Epithelial cell of proximal tubule (primary cell): ENCODE measurements at places on chromosomes 3 and 15.

DNA sequence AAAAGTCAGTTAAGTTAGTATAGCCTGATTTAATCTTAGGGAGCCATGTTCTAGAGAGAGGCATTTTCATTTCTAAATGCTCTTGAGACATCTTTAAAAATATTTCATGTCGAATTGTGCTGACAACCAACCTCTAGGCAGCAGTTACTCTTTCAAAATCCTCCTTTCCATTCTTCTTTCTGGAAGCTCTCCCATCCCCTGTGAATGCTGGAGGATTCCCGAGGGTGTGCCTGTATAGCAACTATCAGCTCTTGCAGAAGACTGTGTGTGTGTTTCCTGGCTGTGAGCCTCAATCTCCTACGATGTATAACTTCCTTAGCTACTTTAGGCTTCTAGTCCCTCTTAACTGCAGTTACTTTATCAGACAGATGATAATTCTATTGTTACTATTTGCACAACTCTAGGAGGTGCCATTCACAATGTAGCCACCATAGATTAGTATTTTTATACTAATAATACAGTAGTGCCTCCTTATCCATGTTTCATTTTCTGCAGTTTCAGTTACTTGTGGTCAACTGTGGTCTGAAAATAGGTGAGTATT, 250.3 kb downstream of the EDEM1 start:
- DNase-seq = no peak

DNA sequence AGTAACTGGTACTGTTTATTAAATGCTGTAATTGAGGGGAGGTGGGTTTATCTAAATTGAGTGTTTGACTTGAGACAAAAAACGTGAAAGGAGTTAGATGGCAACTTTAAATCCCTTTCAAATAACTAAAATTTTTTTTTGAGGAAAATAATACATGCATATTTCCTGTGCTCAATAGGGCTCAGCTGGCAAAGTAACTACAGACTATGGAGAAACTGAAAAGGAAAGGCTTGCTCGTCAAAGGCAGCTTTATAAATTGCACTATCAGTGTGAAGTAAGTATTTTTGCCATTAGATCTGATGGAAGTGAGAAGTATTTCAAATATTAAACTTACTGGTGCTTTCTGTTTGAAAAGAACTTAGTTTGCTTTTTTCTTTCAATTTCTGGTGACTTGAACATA, 72.2 kb downstream of the DZIP3 start:
- no peak for DNase-seq

DNA sequence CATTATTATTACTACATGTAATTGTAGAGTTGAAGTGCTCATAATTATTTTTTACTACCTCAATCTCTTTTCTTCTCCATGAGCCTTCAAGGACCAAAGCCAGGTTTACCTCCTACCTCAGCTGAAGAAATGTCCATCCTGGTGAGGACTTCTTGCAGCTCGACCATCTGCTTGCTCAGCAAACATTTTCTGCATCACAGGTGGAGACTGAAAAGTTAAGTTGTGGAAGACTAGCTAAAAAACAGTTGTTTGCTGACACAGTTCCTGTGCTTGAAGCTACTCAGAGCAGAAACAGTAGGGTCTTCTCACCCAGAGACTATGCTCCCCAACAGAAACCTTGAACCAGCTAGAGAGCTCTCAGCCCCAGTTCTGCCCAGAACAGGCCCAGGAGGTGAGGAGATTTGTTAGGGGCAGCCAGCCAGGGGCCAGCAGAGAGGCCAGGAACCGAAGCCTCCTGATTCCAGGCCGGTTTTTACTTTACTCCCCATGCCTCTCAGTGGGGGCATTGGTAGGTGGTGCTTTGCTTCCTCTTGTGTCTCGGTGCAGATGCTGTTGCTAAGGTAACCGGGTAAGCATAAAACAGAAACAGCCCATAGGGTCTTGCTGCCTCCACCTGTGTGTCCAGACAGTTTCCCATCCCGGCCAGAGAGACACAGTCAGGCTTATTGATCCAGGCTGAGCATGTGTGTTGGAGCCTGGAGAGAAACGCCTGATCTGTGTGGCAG, 54.9 kb downstream of the CCNL1 start:
- no peak for DNase-seq

- no peak for DNase-seq
Measured at GRCh38 chr3:33879540-33879939, 81.1 kb downstream of the PDCD6IP start.

GRCh38 chr3:58073301-58074108, 65.3 kb downstream of the FLNB start:
- no peak for DNase-seq

GRCh38 chr3:107969994-107970819, 120.6 kb downstream of the CD47 start:
- DNase-seq = no peak

DNA sequence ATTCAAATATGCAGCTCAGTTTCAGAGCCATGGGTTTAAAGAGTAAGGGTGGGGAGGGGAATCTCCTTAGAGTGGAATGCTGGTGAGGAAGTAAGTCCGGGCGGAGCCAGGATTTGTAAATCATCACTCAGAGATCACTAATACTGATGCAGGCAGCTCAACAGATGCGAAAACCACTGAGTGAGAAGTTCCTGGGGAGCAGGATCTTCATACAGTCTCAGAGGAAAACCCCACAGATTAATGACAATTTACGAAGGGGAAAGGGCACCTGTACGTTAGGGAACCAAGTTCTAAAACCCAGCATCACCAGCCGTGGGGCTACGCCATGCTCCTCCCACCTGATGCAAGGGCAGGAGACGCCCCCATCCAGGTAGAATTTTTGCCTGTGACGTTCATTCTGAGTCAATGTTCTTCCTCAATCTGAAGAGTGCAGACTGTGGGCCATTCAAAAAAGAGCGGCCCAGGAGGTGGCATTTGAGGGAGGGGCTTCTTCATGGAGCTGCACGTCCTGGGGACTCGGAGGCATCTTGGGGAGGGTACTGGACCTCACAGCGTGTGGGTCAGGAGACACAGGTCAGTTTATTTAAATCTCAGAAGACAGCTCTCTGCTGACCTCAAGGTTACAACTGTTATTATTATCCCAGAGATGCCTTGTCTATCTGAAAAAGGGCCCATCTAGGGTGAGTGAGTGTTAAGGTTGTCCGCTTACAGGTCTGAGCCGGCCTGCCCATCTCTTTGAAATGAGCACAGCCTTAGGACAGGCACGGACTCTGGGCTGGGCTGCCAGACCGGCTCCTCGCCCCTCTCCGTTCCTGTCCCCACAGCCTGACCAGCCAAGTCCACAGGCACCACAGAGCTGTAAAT, 228.0 kb downstream of the XXYLT1 start:
- no peak for DNase-seq
